ENCODE measurements at places on chromosomes 5 and 9.
A peak's percentile ranks its signal among the peaks of the same experiment; 100 is the strongest.

DNA sequence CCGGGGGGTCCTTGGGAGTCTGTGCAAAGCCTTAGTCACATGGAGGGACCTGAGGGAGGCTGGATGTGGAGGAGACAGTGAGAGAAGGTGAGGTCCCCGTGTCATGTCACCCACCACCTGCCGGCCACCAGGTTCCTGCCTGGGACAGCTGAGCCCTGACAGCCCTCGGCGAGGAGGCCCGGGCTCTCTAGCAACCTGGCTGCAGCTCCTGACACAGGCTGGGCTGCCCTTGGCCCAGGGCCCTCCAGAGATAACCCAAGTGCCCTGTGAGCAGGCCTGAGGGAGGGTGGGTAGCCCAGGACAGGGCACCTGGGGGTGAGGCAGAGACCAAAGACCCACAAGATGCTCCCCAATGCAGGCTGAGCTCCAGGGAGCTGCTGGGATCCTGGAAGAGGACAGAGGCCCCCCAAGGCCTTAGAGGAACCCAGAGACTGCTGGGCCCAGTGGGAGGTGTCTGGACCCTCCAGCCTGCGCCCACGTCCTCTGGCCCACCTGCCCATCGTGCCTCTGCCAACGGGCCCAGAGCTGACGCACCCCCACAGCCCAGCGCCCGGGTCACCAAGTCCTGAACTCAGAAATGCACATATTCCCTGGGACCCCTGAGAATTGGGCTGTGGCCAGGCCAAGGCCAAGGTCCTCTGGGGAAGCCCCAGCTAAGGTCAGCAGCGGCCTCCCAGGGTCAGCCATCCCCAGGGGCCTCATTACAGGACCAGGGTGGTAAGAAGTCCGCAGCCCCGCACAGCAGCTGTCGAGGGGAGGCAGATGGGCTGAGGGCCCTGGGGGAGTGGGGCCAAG is 8.8 kb upstream of the PTGDS start:
- no peak for DNase-seq

GRCh38 chr9:31759703-31760102 is 624.7 kb upstream of the ACO1 start:
- DNase-seq: no peak

DNA sequence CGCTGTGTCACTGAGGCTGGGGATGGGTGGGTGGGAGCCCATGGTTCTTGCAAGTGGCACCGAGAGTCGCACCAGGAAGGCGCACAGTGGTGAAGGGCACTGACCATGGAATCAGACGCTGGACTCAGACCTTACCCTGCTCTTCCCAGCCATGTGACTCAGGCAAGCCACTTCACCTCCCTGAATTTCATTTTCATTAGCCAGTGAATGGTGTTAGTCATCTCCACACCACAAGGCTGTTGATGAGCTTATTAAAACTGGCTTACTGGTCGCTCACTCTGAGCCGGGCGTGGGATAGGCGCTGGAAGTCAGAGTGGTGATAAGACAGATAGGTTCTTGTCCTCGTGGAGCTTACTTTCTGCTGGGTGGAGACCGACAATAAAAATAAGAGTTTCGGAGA is 25.1 kb downstream of the FGF18 start:
- DNase-seq: no peak

DNA sequence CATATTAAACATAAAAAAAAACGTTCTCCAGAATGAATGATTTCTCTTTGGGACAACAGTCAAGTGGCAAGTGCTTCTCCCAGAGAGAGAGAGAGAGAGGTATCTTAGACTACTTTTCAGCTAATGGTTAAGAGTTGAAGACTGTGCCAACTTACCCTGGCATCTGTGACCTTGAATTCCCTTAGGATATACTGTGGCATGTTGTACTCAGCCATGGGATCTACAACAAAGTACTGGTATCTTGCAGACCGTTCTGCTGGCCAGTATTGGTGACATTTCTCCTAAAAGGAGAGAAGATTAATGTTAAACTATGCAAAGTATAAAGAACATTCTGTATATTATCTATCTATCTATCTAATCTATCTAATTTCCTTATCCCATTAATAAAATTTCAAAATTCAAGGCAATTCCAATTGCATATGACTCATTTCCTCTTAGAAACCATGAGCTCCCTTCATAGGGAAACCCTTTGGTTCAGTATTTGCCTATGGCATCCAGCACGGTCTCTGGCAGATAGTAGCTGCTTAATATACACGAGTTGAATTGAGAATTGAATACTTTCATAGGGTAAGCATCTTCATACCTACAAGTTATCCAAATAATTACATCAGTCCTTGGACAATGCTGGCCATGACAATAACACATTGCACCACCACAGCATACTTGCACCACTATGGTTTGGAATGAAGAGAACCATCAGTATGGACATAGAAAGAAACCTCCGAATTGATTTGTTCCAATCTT is 539.4 kb upstream of the DMAC1 start:
- DNase-seq: no peak

DNA sequence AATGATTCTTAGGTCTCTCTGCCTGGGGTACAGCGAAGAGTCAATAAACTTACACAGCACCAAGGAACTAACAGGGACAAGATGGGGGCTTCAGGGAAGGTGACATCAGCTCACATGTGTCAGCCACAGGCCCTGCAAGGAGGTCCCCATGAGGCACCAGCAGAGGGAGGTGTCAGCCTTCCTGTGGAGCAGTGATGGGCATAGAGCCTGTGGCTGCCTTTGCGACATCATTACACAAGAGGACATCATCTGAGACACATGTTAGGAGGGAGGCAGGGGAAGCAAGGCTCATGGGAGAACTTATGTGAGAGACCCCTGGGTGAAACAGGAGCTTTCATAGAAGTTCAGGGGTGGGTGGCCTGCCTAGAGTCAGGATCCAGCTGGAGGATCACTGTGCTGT is 389.6 kb downstream of the SEMA5A start:
- no peak for DNase-seq

- DNase-seq: no peak
These were observed 29.5 kb upstream of the TGFBR1 start for GRCh38 chr9:99075246-99075912.

- DNase-seq: no peak
These were observed 29.7 kb upstream of the EFNA5 start for GRCh38 chr5:107700481-107700880.

GRCh38 chr5:637581-638450 is 25.7 kb downstream of the CEP72 start:
- DNase-seq: no peak

- no peak for DNase-seq
These were observed 150.9 kb downstream of the ADGRV1 start for GRCh38 chr5:90709323-90710155.

DNA sequence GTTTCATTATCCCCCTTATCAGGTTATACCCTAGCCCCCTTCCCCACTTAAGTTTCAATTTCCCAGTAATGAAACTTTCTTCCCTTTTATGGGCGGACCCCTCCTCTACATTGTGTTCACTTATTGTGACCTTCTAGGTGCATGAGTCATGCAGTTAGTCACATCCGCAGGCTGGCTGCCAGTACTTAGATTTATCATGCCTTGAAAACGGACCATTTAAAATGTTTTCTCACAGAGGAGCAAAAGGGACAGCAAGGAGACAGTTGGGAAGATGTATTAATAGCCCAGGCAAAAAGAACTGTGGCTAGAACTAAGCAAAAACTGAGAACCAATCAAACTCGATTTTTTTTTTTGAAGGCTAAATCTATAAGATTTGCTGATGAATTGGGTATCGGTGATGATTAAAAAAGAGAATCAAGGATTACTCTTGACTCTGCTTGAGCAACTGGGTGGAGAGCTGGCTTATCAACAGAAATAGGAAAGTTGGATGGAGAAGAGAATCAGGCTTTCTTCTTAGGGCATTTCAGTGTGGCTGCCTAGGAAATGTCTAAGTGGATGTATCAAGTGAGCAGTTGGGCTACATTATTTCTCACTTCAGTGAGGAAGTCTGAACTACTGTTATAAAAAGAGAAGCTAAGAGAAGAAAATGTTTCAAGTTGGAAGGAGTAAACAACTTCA is 615.0 kb downstream of the HINT1 start:
- no peak for DNase-seq

DNA sequence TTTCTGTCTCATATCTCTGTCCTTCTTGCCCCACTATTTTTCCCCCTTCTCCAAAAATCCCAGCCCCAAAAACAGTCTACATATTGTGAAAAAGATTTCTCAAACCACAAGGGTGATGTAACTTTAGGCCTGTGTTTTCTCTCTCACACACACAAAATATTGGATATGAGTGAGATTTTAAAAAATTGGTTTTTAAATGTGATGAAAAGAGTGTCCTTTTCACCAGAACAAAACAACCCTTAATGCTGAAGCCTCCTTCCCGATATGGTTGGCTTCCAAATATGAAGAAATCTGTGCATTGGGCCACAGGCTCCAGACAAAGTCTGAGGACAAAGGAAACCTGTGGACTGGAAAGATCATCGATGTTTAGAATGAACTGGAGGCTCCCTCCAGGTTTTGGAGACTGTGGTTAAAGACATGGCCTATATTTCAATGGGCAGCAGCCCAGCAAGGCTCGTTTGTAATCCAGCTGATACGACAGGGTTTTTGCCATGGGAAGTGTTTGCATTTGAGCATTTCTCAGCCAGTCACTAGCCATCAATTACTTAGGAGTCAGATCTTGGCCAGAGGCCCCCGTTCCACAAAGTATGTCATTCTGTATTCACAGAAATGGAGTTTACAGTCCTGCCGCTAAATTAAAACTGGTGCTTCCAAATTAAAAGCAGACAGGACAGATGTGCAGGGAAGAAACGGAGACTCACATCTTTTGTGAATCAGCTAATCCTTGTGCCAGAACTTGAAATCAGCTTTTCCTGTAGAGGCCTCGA is 546.3 kb downstream of the EBF1 start:
- DNase-seq: no peak

DNA sequence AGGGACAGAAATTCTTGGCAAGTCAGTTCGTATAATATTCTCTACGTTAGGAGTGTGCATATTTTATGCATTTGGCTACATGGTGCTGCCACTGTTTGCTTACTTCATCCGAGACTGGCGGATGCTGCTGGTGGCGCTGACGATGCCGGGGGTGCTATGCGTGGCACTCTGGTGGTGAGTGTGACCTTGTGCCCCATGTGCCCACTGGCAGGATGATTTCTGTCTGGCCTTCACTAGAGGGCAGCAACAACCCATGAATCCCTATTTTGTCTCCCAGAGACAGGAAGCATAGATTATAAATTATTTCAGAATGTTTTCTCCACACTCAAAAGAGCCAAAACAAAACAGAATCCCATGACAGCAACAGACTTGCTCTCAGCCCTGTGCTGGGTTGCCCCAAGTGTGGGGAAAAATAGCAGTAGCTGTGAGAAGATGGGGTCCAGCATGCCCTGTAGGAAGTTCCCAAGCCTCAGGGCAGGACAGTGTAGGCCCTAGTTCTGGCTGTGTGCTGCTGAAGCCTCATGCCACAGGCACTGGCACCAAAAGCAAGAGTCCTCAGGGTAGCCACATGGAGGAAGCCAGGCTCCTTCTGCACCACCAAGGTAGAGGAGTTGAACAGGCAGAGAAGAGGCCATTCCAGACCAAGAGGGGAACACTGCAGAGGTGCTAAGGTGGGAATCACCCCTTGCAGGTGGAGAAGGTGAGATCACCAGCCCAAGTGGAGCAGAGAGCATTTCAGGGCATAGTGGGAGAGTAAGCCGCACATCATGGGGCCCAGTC is 16.0 kb downstream of the SLC22A5 start:
- DNase-seq: peak; percentile 62

DNA sequence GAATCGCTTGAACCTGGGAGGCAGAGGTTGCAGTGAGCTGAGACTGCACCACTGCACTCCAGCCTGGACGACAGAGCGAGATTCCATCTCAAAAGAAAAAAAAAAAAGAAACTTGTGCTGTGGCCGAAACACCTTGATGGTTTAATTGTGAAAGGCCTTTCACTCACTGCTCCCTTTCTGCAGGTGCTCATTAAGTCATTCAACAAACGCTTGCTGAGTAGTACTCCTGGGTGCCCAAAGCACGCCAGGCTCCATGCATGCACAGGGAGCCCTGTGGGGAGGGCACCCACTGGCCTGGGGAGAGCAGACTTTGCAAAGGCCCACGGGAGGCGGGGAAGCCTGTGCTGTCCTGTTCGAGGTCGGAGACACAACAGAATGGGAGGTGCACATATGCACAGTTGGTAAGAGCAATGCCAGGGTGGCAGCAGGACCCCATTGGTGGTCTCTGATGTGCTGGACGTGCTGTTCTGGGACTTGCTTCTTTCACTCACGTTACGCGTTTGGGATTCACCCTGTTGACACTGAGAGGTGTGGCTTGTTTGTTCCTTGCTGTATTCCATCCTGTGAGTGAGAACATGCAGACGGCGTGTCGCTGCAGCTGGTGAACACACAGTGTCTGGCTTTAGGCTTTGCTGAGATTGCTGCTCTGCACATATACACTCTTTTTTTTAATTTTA is 3.0 kb upstream of the ENTPD2 start:
- no peak for DNase-seq

GRCh38 chr9:98485706-98486105 is 223.0 kb downstream of the GABBR2 start:
- DNase-seq: no peak

DNA sequence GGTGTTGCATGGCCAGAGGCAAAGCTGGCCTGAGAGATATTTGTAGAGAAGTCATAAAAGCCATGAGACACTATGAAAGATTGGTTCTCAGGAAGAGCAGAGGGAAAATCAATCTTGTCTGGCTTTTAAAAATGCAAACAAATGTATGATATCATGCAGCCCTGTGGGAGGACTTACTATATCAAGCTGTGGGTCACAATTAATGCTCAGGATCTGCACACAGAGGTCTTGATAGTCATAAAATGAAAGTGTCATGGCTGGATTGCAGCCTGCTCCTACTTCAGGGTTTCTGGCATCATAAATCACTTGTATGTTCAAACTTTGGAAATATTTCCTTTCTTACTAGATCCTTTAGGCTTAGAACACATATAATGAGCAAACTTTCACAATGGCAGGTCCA is 151.5 kb downstream of the SEMA6A start:
- DNase-seq: no peak

- DNase-seq: no peak
These were observed 10.6 kb downstream of the TRAF1 start for GRCh38 chr9:120915854-120916470.

DNA sequence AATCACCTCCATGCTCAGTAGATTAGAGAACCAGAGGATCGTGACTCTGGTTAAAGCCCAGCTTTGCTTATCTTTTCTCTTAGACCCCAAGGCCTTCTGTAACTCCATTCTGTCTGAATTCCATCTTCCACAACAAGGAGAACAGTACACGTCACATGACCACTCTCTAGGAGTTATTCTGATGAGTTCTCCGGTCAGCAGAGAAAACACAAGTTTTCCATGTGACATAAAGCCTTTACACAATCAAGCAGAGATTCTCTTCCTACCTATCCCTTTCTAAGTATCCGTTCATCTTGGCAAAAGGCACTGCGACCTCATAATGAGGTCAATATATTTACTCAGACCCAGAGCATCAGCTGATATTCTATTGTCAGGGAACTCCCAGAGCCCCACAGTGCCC is 112.3 kb downstream of the TRPM6 start:
- DNase-seq: no peak

DNA sequence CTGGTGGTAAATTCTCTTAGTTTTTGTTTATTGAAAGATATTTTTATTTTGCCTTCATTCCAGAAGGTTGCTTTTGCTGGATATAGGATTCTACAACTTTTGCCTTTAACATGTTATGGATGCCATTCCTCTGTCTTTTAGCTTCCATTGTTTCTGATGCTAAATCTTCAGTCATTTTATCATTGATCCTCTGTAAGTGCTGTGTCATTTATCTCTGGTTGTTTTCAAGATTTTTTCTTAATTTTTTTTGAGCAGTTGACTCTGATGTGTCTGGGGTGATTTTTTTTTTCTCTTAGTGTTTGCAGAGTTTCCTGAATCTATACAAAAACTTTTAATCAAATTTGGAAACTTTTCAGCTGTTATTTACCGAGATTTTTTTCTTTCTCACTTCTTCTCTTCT is 6.4 kb downstream of the CARD6 start:
- DNase-seq: no peak

GRCh38 chr5:100595152-100595811 is 60.1 kb downstream of the FAM174A start:
- DNase-seq: no peak

All from effector memory CD8-positive, alpha-beta T cell (primary cell).